ENCODE measurements at places on chromosomes 5 and 9. TPM values are rescaled to one million over a fixed set of nuclear protein-coding genes. Genes with fewer than 3 reads are reported as not detected.

DNA sequence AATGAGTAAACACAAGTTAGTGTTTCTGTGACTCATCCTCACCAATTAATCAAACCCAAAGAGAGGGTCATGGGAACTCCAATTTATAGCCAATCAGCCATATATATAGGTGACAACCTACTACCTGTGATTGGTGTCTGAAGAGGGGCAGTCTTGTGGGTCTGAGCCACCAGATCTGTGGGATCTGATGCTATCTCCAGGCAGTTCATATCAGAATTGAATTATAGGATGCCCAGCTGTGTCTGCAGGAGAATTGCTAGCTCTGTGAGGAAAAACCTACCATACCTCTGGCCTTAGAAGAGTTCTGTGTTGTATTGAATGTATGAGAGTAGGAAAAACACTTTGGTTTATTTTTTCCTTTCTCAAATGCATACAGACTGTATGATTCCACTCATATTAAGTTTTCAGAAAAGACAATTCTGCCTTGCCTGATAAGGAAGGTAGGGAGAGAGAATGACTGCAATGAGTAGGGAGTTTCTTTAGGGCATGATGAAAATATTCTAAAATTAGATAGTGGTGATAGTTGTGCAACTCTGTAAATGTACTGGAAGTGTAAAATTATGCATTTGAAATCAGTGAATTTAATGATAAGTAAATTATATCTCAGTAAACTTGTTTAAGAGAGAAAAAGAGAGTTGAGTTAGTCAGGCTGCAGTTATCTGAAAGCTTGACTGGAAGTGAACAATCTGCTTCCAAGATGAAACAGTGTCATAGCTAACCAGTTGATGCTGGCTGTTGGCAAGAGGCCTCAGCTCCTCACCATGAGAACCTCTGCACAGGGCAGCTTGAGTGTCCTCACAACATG is 274.9 kb downstream of the AUH start:
- DNase-seq: no peak

GRCh38 chr5:134458234-134459009 is 46.7 kb upstream of the CDKN2AIPNL start:
- peak; percentile 72 for DNase-seq

DNA sequence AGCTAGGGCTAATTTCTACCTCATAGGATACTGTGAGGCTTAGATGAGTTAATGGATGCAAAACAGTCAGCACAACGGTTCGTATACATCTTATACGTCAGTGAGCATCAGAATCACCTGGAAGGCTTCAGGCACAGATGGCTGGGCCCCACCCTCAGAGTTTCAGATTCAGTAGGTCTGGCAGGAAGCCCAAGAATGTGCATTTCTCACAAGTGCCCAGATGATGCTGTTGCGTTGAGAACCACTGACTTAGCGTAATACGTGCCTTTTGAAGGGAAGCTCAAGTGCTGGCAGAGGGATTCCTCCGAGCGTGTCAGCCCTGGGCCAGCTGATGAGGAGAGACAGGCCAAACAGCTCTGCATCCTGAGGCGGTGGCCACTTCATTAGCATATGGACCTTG is 117.1 kb upstream of the WWC1 start:
- DNase-seq: no peak

DNA sequence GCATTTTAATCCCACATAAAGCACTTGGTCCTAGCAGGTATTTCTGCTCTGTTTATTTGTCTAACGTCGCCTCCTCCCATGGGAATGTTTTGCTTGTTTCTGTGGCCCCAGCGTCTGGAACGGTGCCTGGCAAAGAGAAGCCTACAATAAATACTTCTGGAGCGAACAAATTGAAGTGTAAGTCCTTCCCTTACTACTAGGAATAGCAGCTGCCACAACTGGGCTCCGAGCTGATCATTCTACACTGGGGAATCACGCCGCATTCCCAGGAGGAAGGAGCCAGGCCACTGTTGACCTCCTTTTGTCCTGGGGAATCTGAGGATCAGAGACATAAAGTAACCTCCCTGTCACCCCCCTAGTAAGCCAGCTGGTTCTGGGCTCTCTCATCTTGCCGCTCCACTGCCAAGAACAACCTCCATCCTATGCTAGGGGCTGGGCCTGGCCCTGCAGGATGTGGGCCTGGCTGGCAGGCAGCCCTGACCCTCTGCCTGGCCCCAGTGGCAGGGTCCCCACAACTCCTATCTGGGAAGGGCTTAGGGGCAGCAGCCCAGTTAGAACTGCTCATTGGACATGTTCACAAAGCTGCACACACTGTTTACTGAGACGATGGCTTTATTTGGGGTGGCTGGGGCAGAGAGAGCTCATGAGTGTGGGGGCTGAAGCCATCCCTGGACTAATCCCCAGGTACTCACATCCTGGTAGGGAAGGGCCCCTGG is 82.8 kb downstream of the GTF3C4 start:
- DNase-seq: peak; percentile 36

DNA sequence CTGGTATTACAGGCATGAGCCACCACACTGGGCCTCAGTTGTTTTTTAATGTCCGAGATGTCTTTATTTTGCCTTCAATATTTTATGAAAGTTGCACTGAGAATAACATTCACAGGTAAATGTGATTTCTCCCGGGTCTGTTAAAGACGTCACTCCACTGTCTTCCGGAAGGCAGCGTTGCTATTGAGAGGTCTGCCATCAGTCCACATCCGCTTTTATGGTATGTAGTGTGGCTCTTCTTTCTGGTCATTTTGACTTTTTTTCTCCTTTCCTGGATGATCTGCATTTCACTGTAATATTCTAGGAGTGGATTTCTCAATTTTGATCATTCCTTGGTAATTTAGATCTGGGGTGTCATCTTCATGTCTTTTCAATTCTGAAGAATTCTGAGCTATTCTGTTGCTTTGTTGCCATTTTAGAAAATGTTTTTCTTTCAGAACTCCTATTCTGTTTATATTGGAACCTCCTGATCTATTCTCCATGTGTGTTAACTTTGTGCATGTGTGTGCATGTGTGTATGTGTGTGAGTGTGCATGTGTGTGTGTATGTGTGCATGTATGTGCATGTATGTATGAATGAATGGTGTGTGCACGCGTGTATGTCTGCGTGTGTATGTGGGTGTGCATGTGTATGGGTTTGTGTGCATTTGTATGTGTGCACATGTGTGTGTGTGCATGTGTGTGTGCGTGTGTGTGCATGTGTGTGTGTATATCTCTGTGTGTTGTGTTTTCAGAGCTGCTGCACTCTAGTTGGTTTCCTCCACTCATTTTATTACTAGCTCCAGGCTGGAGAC is 1.9 kb upstream of the LCN1 start:
- DNase-seq: no peak

DNA sequence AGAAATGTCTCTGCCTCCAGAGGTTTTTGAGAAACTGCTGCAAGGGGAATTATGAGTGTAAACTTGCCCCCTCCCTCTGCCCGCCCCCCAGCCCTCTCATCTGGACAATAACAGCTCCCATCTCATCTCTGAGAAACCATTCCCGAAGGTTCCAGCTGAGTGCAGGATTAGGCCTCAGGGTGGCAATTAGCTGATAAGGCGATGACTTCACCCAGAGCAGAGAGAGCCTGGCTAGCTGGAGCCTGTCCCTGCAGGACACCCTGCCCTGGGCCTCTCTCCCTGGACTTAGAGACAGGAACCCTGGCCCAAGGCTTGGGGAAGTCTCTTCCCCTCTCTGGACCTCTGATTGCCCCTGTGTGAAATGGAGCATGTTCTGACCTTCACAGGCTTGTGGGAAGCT is 45.7 kb upstream of the HAND1 start:
- no peak for DNase-seq

GRCh38 chr5:146788898-146789297 is 89.7 kb downstream of the PPP2R2B start:
- no peak for DNase-seq

GRCh38 chr5:118577621-118578020 is 410.7 kb downstream of the DTWD2 start:
- DNase-seq: no peak

DNA sequence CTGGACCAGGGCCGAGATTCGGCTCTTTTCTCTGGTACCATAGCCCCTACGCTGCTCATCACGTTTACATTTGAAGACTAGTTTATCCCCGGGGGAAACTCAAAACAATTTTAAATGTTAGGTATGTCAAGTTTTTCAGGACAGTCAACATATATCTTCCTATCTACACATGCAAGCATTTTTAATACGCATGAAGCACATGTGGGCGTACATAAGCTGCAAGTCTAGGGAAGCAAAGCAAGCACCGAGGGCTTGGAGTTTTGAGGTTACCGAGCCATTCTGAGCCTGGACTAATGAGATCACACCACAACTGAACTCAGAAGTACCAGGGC is 154.4 kb downstream of the AUH start:
- DNase-seq: no peak

DNA sequence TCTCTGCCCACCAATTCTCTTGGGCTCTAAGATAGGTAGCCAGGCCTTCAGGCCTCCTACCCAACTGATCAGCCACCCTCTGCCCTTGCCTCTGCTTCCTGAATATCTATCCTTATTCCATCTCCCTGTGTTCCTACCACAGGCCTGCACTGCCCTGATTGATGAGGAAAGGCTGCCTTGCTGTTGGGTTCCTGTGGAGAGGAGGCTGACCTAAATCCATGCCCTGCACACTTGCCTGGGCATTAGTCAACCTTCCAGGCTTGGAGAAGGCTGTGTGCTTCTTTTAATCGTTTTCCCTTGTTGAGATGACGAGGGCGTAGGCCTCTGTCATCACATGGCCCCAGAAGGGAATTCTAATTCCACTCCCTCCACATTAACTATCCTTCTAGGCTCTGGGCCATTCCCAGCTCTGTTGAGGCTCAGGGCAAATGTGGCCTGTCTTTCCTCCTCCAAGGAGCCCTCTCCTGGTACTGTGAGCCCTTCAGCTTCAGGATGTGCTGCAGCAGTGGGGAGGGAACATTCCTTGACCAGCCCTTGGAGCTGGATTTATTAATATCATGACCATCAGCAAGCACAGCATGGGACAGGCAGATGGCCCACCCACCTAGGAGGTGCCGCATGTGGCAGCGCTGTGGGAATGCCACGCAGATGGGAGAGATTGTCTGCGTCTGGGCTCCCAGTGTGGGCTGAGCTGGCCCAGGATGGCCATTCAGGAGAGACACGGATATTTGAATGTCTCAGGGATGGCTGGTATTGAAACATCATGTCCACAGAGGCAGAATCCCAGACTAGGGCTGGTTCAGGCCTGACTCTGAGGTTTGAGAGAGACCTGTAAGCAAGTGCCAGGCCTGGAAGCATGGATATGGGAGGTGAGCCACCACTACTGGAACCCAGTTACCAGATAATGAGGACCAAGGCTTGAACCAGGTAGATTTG is 40.9 kb downstream of the ANGPTL2 start:
- no peak for DNase-seq

- DNase-seq: no peak
These were observed 143.8 kb downstream of the SMARCA2 start for GRCh38 chr9:2158766-2159430.

DNA sequence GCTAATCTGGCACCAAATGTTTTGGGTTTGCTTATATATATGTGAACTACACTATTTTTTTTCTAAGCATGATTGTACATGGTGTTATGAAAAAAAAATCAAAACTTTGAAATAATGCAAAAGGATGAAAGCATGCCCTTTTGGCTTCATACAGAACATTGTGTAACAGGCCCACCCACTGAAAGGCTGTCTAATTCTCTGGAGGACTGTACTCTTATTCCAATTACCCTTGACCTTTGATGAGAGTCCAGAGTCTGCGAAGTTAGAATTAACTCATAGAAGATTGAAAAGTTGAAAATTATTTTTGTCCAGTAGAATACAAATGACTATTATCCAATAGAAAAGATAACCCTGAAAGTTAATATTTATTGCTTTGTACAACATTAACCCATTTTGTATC is 117.4 kb downstream of the ADAMTS12 start:
- DNase-seq: no peak

DNA sequence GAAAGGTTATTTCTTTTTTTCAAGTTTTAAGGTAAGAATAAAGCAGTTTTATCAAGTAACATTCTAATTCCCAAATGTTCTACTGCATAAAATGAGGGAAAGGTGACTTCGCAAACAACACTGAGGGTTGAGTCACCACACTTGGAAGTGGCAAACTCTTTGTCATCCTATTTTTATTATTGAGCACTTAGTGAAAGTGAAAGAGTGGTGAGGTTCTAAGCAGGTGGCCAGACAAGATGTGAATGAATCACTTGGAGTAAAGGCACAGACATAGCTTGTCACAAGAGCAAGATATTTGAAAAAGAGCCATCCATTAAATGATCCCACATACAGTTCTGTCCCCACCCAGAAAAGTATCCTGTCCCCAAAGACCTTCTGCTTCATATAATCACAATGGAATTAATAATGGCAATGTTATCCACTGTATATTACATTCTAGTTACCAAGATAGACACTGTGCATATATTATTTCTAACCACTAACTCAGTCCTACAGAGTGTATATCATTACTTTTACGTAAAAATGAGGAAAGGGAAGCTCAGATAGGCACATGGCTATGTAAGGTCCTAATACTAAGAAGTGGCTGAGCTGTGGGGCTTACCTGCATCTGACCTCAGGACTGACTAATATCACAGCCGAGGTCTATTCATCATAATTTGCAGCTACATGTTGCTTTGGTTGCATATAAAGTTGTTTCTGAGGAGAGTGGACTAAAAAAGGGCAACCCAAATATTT is 730.4 kb upstream of the MEF2C start:
- DNase-seq: no peak

DNA sequence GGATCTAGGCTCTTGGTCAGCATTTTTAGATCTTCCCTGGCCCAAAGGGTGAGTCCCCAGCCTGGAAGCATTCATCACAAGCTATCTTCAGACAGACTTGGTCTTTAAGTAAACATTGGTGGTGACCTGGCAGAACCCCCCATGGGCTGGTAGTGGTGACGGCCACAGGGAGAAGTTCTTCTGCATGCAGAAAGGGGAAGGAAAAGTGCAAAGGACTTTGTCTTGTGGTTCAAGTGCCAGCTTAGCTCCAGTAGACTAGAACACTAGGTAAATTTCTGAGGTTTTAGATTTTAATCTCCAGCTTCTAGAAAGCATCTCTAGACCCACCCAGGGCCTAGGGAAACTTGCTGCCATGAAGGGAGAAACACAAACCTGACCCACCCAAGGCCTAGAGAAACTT is 584.0 kb downstream of the CHSY3 start:
- no peak for DNase-seq

- no peak for DNase-seq
These were observed 19.6 kb downstream of the MFAP3 start for GRCh38 chr5:154058055-154059038.

- DNase-seq: no peak
These were observed 320.3 kb downstream of the ACTL7B start for GRCh38 chr9:108535526-108535925.

DNA sequence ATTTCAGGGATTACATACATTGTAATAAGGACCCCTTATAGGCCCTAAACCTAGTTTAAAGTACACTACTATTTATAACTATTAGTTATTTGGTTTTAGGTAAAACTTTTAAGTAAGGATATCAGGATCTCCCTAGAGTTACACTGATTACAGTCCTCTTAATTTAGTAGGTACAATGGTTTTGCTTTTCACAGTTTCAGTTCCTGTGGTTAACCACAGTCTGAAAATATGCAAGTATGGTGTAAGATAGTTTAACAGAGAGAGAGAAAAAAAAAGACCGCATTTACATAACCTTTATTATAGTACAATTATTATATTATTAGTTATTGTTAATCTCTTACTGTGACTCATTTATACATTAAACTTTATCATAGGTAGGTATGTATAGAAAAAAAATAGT is 725.3 kb upstream of the PTPRD start:
- no peak for DNase-seq

GRCh38 chr5:154117930-154118329 is 72.6 kb upstream of the GALNT10 start:
- DNase-seq: no peak

SLC34A1 gene
- not detected for total RNA-seq

SLCO6A1 gene
- total RNA-seq: 1.1 TPM

RFESD gene
- 0.97 TPM for total RNA-seq

DRD1 gene
- 0.35 TPM for total RNA-seq

SPATA31C2 gene
- total RNA-seq: not detected

WHRN gene
- 14.9 TPM for total RNA-seq

AJM1 gene
- total RNA-seq: 7.5 TPM

Measured in chondrocyte (in vitro differentiated cells).